ENCODE measurements at places on chromosomes 13 and 19.

DNA sequence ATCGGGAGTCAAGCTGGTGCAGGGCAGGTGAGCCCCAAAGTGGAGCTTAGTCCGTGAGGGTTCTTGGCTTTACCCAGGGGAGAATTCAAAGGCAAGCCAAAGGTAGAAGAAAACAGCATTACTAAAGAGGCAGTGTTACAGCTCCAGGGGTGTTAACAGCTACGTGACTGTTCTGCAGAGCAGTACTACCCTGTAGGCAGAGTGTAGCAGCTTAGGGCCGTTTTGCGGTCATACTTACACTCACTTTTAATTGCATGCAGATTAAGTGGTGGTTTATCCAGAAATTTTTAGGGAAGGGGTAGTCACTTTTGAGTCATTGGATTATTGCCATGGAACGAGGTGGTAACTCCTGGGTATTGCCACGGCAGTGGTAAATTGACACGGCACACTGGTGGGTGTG lies 482.2 kb downstream of the SLITRK5 start:
- DNase-seq, result no peak

GRCh38 chr13:61900033-61900432 lies 484.4 kb upstream of the PCDH20 start:
- DNase-seq, result no peak

DNA sequence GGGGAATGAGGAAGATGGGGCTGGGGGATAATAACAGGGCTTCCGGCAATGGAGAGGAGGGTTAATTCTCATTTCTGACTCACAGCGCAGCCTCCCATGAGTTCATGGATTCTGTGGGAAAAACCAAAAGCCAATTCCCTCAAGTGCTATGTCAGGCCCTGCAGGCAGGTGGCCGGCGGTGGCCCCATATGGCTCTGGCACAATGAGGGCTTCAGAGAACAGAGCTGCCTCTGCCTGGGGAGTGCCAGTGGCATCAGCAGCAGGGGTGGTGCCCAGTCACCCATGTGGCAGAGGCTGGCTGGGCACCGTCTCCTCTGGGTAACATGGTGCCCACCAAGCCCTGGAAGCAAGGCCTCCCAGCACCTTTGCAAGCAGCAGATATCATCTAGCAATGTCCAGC lies 69.1 kb downstream of the ALOX5AP start:
- DNase-seq, result no peak

- no peak for DNase-seq
Measured at GRCh38 chr13:44022196-44022595, 142.5 kb downstream of the LACC1 start.

- no peak for DNase-seq
Measured at GRCh38 chr19:48613024-48613851, 1.6 kb downstream of the FAM83E start.

DNA sequence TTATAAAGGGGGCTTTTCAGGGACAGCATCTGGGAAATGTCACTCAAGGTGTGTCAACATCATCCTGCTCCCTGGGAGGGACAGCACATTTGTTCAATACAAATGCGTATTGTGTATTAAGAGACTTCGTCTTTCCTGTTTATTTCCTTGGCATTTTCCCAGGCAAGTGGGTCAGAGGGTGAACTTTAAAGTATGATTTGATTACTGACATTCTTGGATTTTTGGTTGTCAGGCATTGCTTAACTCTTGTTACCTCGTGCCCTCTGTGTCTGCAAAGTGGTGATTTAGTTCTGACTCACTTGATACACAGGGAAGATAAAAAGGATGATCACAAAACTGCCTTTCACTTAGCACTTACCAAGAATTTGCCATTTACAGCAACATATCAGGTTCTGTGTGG lies 292.7 kb downstream of the SUCLA2 start:
- DNase-seq, result no peak

- no peak for DNase-seq
Measured at GRCh38 chr19:8451885-8452284, 7.1 kb downstream of the HNRNPM start.

- DNase-seq, result no peak
Measured at GRCh38 chr19:1274081-1274851, 1.1 kb upstream of the FAM174C start.

GRCh38 chr13:112903606-112904195 lies 65.3 kb upstream of the MCF2L start:
- DNase-seq, result no peak

- DNase-seq, result no peak
Measured at GRCh38 chr13:31588893-31589292, 150.4 kb upstream of the RXFP2 start.

DNA sequence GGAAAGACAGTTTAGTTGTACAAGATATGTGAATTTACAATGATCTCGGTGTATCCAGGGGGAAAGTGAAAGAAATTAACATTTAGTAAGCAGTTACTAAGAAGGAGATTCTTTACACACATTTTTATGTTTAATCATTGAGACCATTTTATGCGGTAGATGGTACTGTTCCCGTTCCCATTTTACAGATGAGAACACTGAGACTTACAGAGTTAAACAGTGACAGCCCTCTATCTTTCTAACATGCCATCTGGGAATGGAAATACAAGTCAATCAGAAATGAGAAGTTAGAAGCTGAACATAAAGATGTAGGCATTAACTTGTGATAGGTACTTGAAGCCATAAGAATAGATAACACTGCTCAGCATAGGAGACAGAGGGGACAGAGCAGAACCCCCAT lies 144.9 kb downstream of the VWA8 start:
- no peak for DNase-seq

DNA sequence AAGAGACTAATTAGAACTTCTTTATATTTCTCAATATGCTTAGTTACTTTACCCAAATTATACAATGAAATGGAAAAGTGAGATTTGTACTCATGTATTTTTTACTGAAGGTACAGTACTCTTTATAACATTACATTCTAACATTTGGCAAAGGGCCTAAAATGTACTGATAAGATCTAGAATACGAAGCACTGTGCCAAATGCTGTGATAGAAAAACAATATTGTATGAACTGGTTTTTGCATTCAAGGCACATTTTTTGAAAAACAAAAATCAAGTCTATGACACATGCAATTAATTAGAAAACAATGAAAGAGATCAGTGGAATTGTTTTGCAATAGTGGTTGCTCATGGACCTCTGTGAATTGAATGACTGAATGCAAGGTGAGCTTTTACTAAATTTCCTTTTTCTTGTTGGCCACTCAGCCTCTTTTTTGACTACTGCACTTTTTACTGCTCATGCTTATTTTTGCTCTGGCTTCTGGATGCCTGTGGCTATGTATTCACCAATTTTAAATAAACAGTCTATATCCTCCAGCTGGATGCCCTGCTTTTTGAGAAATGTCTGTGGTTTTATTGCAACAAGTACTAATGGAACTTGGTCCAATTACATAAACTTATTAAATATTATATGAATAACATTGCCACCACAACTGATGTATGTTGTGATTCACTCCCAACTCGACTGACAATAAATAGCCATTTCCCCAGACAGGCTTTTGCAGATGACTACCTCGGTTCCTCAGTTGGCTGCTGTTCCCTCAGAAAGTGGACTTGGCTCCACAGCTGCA lies 41.4 kb upstream of the OBI1 start:
- no peak for DNase-seq

DNA sequence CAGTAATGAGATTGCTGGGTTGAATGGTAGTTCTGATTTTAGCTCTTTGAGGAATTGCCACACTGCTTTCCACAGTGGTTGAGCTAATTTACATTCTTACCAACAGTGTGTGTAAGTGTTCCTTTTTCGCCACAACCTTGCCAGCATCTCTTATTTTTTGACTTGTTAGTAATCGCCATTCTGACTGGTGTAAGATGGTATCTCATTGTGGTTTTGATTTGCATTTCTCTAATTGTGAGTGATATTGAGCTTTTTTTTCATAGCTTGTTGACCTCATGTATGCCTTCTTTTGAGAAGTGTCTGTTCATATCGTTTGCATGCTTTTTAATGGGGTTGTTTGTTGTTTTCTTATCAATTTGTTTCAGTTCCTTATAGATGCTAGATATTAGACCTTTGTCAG lies 245.0 kb downstream of the MTUS2 start:
- no peak for DNase-seq

- DNase-seq, result no peak
Measured at GRCh38 chr13:74586847-74587246, 452.6 kb upstream of the KLF12 start.

All from bone marrow (tissue), 2 donors.